AG08395 (cell line): ENCODE measurements at places on chromosomes 5 and 9.

GRCh38 chr9:37408933-37409710 lies 13.4 kb upstream of the GRHPR start:
- no peak for DNase-seq

DNA sequence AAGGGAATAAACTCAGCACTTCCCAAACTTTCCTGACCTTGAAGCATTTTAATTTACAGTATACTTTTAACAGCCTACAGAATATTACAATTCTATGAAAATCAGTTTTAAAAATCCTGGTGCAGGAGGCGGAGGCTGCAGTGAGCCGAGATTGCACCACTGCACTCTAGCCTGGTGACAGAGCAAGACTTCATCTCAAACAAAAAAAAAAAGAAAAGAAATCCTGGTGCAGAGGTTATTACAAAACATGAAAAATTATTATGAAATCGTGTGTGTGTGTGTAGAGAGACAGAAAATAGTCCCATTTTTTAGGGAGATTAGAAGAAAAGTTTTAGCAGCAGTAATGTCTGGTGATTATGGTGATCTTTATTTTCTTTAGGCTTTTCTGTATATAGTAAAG lies 26.9 kb downstream of the GOLPH3 start:
- no peak for DNase-seq

DNA sequence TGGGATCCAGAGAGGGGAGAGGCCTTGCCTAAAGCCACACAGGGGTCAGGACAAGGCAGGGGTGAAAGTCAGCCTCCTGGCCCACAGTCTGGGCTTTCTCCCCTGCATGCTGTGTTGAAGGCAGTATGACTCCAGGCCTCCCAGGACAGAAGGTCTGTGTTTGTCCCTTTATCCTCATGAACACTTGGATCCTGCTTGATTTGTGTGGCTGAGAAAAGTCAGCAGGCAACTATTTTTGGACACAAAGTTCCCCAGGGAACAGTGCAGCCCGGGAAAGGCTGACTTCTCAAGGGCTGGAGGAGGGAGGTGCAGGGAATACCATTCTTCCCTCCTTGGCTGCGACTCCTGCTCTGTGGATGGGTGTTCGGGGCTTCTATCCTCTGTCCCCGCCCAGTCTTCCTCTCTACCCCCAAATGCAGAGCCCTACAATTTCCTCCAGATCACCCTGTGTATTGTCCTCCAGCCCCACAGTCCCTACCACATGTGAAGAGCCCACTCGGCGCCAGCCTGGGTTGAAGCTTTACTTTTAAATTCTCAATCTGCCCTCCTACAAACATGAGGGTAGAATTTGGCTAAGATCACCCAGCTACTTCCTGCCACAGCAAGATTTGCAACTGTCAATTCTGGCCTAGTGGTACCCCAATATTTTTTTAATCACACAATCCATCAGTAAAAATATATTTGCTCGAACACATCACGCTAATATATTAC lies 4.1 kb downstream of the AKNA start:
- peak; percentile 68 for DNase-seq

GRCh38 chr9:138076650-138077009 lies 199.0 kb downstream of the CACNA1B start:
- DNase-seq, result no peak

DNA sequence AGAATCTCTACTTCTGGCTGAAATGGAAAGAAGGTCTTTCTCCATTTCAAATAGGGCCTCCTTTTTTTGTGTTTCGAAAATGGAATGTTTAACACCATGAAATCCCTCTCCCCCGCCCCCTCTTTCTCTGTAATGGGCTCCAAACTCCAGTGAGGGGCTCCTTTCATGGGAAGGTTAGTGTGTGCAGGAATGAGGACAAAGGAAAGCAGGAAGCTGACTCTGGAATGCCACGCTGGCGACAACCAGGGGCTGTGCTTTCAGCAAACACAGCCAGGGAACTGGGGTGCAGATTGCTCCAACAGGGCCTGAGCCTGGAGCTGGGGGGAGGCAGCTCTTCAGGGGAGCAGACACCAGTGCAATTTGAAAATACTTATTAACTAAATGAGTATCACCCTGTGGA lies 82.8 kb downstream of the CRB2 start:
- DNase-seq, result no peak

GRCh38 chr9:124267271-124267807 lies 9.6 kb downstream of the NEK6 start:
- DNase-seq, result peak; percentile 70

GRCh38 chr9:27385606-27386322 lies 88.8 kb upstream of the EQTN start:
- DNase-seq, result no peak

- no peak for DNase-seq
Observed at GRCh38 chr5:116595498-116595897, 20.9 kb upstream of the SEMA6A start.

GRCh38 chr5:74538206-74538661 lies 102.3 kb downstream of the ENC1 start:
- peak; percentile 37 for DNase-seq

DNA sequence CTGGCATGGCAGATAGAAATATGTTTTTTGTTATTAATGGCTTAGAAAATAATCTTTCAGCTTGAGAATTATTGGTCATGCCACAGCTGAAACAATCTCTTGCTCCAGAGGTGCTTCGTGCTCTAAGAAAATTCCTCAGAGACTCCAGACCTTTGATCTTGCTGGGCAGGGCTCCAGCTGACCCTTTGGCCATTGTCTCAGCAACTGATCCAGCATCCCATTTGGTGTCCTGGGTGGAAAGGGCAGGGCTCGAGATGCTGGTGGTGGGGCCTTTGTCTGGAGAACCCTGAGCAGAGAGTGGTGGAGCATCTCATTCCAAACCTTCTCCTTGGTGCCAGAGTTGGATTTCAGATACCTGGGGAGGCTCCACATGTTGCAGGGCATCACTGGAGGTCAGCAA lies 43.2 kb upstream of the PIK3R1 start:
- DNase-seq, result no peak

GRCh38 chr5:14802541-14802940 lies 69.0 kb downstream of the ANKH start:
- no peak for DNase-seq

GRCh38 chr5:132397224-132397623 lies 27.7 kb downstream of the SLC22A5 start:
- DNase-seq, result no peak

GRCh38 chr5:180133060-180133459 lies 61.5 kb upstream of the RNF130 start:
- no peak for DNase-seq

DNA sequence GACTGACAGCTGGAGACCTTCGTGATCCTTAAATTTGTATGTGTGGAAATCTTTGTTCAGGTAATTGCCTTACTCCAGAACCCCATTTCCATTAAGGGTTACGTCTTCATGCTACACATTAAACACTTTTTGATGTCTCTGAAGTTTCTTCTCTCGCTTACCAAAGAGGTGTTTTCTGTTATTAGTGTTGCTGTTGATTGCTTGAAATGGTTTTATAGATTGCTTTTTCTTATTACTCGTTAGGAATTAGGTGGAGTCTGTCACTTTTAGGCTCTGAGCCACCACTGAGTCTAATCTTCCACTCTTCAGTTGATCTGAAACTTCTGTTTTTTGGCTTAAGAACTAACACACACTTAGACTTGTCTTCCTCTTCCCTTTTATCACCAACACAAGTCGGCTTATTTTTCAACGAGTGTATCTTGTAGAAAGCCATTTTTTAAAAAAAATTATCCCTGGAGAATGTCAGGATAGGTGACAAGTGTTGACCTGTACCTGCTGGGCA lies 62.2 kb upstream of the PPARGC1B start:
- no peak for DNase-seq

- no peak for DNase-seq
Observed at GRCh38 chr5:111227226-111227782, 3.1 kb downstream of the CAMK4 start.
